Activated CD4-positive, alpha-beta T cell treated with anti-CD3 and anti-CD28 coated beads for 1 hour (primary cell): ENCODE measurements at places on chromosomes 5 and 9.

GRCh38 chr5:149162401-149163084 lies 21.2 kb downstream of the ABLIM3 start:
- no peak for DNase-seq

DNA sequence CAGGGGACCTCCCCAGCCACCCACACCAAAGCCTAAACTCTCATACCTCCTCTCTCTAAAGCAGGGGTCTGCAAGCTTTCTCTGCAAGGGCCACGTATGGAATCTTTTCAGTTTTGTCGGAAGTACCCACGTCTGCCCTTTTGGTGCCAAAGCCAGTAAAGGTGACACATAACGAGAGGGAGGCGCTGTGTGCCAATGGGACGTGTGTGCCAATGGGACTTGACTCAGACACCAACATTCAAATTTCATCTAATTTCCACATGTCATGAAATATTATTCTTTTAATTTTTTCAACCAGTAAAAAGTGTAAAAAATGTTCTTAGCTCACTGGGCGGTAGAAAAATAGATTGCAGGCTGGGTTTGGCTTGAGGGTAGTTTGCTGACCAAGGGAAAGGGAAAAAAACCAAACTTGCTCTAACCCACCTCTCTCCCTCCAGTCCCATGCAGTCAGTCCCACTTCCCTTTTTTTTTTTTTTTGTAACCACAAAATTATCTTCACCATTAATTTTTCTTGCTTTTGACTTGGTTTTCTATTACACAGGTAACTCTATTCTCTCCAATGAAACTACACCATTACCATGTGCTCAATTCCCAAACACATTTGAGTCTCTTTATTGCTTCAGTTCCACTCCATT lies 25.5 kb downstream of the OR2V1 start:
- DNase-seq: no peak

- no peak for DNase-seq
Observed at GRCh38 chr9:8852301-8852864, 1052.8 kb upstream of the DMAC1 start.

- DNase-seq: no peak
Observed at GRCh38 chr5:152113401-152113800, 188.8 kb upstream of the GLRA1 start.
